ENCODE measurements at places on chromosomes 6 and 20.

DNA sequence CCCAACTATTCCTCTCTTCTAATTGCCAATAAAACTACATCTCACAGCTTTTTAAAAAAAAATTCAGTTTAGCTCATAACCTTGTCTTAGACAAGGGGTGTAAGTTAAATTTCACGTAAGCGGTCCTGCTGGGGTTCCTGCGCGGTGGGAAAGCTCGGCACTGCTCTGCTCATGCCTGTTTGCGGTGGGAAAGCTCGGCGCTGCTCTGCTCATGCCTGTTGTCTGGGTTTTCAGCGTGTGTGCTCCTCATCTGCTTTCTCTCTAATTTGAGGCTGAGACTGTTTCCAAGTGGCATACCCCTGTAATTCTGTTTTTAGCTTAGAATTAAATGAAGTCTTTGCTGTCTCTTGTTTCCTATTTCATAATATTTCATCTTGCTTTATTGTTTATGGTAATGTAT, 18.6 kb downstream of the ARID1B start:
- DNase-seq, result no peak

GRCh38 chr20:11853359-11853758, 64.3 kb upstream of the BTBD3 start:
- no peak for DNase-seq

DNA sequence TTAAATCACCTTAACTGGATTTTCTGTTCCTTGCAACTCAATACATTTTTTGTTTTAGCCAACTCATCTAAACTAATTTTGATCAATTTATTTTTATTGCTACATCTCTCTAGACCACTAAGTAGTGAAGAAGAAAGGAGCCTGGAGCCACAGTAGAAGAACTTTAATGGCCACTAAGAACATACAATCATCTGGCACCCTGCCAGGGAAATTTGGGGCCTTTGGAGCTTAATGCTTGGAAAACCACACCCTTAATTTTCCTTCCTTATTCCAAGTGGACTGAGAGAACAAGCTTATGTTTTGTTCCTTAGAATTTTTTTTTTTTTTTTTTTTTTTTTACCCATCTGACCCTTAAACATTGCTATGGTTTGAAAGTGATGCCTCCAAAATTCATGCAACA, 12.0 kb upstream of the GMDS start:
- no peak for DNase-seq

DNA sequence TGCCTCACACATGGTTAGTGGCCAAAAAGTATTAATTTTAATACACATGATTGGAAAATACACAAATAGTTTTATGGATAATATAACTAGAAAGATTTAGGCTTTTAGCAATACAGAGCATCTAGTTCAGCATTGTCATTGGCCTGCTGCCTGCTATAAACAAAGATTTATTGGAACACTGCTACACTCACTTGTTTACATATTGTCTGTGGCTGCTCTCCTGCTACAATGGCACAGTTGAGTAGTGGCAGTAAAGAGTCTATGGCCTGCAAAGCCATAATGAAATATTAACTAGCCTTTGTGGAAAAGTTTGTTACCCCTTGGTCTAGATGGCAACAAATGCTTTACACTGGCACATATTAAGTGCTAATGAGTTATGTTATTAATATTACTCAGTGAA, 37.8 kb downstream of the ZNF451 start:
- DNase-seq, result no peak

DNA sequence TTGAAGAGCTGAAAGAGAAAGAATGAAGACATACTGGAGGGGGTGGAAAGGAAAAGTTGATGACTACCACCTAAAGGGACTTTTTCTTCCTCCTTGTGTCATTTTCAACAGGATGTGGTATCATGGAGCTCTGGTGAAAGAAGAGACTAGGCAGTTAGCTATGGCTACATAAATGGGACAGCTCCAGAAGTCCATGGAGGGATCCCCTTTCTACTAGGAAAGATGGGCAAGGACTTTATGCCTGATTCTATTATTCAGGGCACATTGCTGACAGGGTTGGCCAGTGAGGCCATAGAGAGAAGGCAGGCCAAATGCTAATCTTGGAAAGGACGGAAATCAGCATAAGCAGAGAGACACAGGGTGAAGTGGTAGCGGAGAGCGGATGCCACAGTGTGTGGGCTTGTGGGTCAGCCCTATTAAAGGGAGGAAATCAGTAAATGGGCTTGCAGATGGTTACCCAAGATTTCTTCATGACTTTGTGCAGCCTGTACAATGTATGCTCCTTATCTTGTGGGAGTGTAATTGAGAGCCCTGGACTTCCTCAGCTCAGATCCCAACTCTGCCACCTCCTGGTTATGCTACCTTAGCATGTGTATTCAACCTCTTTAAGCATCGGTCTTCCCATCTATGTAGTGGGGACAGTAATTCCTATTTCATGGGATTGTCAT, 77.4 kb upstream of the TMEM170B start:
- DNase-seq, result no peak

DNA sequence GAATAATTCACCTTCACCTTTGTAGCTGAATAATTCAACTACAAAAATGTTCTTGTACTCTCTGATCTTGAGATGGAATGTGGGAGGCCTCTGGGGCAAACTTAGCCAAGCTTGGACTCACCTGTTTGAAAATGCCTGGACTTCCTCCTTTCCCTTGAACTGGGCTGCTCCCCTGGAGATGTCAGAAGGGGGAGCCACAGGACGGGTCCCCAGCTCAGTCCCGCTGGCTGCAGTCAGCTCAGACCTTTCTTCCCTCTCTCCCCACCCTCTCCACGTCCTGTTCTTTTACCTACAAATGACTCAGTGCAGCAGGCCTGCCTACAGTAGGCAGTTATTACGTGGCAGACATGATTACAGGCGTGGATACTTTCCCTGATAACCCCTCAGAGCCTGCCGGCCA, 131.5 kb upstream of the RALGAPA2 start:
- DNase-seq, result no peak

GRCh38 chr20:59414936-59415623, 114.7 kb downstream of the EDN3 start:
- DNase-seq, result no peak

All from activated CD4-positive, alpha-beta T cell treated with anti-CD3 and anti-CD28 coated beads, Interleukin-2, amount 50 U/mL, for 1 hour (primary cell).